ENCODE measurements at places on chromosomes 7 and 10. TPM values are rescaled to one million over a fixed set of nuclear protein-coding genes. Genes with fewer than 3 reads are reported as not detected.

Gene CARD11
- total RNA-seq = 143 TPM

Gene NCF1
- 0.96 TPM for total RNA-seq

Gene GJD4
- total RNA-seq = not detected

Gene CALN1
- total RNA-seq = 0.20 TPM

Gene EPO
- not detected for total RNA-seq

Data from T-helper 1 cell treated with Interleukin-12 subunit alpha and Interleukin-12 subunit beta and Interleukin-4 antibody, amounts not matched to agents 30 ng/mL and 1 ng/mL, for 36 hours (primary cell).